ENCODE measurements at places on chromosomes 2 and 18.

DNA sequence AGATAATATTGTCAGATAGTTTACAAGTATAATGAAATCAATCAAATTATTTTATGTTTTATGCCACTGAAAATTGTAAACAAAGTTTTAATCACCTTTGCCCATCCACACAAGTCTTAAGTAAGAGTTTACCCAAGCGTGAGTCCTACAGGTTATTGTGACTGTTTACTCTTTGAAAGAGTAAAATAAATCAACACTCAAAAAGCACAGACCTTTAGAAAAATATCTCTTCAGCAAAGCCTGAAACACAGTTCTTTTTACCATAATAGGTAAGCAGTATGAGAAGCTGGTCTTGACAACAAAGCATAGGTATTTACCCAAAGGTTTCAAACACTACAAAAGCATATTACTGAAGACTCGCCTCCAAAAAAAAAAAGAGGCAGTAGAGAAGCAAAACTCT, 3.7 kb downstream of the ROCK2 start:
- DNase-seq, result no peak

DNA sequence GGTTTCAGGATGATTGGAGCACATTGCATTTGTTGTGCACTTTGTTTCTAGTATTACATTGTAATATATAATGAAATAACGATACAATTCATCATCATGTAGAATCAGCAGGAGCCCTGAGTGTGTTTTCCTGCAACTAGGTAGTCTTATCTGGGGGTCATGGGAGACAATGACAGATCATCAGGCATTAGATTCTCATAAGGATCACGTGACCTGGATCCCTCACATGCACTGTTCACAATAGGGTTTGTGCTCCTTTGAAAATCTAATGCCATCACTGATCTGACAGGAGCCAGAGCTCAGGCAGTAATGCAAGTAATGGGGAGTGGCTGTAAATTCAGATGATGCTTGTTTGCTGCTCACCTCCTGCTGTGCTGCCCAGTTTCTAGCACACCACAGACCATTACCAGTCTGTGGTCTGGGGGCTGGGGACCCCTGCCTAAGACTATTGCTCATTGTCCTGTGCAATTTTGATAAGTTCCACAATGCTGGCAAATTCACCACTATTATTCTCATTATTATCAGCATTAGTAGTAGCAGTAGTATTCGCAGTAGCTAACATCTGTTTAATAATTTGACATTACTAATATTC, 428.7 kb upstream of the TNP1 start:
- no peak for DNase-seq

- no peak for DNase-seq
Measured at GRCh38 chr2:134852518-134852917, 14.1 kb downstream of the ACMSD start.

DNA sequence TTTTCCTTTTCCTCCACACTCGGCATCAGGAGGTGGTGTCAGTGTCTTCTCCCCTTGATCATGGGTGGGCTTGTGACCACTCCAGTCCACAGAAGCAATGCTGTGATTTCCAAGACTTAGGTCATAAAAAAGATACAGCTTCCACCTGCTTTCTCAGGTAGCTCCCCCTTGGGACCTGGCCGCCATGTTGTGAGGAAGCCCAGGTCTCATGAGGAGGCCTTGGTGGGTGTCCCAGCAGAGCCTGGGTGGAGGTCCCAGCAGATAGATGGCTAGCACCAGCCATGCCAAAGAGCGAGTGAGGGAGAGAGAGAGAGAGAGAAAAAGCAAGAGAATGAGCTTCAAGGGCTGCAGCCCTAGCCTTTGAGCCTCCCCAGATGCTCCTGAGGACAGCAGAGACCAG, 16.0 kb downstream of the SLC66A2 start:
- DNase-seq, result no peak

DNA sequence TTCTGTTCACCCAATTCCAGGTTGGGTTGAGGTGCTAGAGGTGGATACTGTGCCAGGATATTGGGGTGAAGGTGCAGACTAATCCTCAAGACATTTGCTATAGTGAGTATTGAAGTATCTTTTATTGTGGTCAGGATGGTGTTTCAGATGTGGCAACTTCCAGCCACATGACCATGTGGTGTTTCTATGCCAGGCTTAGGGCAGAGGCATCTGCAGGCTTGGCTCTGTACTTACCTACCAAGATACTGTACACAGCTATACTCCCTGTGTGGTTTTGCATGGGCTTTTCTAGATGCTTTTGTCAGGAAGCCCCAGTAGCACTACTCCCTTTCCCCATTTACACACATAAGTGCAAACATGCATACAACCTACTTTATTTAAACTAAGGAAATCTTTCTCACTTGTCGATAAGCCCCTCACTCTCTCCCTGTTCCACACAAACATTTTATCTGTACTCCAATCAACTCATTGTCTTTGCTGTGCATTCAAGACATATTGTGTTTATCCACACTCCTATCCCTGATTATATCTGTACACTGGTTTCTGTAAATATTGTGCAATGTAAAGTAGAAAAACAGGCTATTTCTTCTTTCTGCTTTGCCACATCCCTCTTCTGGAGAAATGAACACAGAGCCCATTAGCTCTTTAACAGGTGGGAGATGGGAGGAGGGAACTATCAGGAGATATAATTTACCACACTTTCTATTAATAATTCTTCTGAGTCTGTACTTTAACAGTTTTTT, 12.3 kb downstream of the ARL6IP6 start:
- DNase-seq, result no peak

DNA sequence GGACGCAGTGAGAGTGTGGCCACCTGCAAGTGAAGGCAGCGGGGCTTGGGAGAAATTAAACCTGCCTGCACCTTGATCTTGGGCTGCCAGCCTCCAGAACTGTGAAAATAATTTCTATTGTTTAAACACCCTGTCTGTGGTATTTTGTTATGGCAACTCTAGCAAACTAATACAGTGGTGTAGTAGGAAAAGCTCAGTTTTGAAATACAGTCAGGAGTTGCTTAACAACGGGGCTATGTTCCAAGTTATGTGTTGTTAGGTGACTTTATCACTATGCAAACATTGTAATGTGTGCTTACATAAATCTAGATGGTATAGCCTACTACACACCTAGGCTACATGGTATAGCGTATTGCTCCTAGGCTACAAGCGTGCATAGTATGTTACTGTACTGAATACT, 93.4 kb upstream of the FN1 start:
- DNase-seq, result peak; percentile 35

GRCh38 chr2:28986429-28986828, 5.3 kb downstream of the TOGARAM2 start:
- no peak for DNase-seq

GRCh38 chr18:59051470-59052165, 88.1 kb upstream of the SEC11C start:
- DNase-seq, result no peak

DNA sequence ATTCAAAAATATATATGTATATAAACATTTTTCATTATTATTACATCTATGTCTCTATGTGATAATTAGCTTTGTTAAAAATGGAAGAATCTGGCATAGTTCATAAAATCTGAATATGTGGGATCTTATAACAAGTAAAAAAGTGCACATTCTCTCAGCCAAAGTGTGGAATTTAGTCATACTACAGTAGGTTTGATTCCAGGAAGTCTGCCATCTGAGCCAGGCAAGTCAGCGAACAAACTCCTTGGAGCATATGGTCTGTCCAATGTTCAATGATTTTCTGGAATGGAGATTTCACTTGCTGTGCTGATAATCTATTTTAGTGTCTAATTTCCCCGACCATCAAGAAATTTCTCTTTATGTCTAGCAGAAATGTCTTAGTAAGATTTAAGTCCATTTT, 1033.2 kb upstream of the NXPH2 start:
- no peak for DNase-seq

GRCh38 chr2:115389024-115389423, 946.6 kb downstream of the DPP10 start:
- DNase-seq, result no peak

DNA sequence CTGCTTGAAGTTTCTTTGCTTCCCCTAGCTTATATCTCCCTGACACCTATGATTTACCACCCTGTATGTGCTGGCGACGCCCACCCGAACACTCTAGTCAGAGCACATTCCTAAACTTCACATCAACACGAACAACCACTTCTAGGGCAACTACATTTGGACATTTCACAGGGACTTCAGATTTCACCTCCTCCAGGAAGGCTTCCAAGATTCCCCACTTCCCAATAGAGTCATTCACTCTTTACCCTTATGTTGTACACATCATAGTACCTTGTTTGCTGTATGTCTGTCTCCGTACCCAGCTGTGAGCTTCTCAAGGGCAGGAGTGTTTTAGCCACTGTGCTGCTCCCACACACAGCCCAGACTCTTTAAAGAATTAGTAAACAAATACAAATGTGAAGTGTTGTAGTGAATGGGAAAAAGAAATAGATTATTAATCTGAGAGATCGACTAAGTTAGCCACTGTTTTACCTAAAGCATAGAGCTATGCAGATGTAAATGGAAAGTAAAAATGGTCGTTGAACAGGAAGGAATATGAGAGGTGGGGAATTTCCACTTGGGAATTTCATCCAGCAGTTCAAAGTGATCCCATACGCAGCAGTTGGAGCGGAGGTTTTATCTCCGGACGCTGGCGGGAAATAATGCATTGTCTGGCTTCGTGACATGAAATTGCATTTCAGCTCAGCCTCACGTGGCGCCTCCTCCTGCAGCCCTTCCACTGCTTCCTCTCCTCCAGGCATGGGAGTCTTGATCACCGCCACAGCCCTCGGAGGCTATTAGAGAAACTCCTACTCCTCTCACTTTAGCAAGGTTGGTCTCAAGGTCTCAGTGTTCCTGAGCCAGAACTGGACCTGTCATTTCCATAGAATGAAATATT, 233.4 kb upstream of the COPS8 start:
- no peak for DNase-seq

- DNase-seq, result no peak
Measured at GRCh38 chr18:3046216-3046808, 33.4 kb upstream of the LPIN2 start.

DNA sequence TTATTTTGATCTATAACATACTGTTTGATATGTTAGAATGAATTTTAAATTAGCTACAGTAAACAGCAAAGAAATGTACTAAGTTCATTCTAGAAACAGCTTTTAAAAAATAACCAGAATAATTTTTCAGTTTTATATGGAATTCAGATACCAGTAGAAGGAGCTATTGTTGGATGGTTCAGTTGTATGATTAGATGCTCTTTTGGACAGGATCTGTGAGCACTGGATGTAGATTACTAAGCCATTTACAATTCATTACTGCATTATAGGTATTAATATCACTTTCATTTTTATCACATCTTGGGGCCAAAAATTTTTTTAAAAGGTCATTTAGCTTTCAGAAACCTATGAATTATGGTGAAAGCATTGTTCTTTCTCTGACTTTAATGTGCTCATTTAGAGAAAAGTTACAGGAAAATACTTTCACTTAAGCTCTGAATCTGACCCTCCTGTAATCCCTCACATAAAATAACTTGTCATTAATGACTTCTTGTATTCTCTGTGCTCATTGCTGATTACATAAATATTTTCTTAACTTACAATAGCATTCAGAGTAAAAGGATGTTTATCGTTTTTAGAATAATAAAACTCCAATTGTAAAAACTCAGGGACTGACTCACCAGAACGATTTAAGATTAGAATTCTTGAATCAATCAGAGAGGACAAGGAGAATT, 750.2 kb downstream of the SLC4A3 start:
- no peak for DNase-seq

GRCh38 chr2:28452534-28453081, 43.3 kb upstream of the PLB1 start:
- no peak for DNase-seq

GRCh38 chr2:118667964-118668363, 179.5 kb downstream of the EN1 start:
- peak; percentile 67 for DNase-seq

DNA sequence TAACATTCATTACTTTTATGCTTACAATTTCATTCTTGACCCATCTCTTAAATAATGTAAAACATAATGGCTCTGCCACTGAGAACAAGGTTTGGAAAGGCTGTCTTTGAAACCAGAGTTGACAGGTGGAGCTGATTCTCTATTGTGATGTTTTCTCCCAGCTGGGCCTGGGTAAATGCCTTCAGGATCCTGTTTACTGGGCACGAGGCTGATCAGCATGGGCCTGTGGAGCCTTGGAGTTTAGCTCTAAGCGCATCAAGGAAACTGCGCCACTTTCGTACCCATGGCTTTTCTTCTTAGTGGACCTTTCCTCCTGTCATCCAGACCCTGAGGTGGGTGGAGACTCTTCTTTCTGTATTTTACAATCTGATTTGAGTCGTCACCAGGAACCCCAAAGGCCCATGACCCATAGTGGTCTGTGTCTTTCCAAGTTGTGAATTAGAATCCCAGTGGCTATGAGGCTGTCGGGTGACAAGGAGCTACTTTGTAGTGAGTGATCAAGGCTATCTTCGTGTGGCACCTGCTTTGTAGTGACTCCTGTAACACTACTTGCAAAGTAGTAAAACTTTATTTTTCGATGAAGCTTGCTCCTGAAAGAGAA, 123.1 kb downstream of the LPIN1 start:
- no peak for DNase-seq

DNA sequence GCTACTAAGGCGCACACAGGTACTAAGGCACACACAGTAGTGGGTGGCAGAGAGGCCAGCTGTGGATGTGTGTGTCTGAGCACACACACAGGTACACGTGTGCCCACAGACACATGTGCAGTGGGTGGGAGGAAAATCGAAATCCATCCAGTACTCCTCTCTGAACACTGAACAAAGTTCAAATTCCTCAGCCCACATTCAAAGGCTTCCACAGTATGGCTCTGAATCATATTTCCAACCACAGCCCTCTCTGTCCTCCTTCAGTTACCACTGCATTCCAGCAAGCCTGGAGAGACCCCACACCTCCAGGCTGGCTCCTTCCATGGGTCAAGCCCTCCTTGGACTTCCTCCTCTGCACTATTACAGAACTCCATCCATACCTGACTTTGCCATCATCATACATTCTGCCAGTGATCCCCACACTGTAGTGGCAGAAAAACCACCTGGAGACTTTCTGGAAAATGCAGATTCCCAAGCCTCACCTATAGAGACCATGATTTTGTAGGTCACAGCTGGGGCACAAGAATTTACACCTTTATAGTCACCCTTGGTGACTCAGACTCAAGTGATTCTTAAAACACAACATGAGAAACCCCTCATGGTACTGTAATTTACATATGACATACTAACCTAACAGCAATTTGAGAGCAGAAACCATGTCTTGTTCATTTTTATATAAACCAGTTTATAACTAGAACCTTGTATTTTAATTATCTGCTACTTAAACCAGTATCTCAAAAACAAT, 31.4 kb downstream of the EPG5 start:
- DNase-seq, result peak; percentile 64

- DNase-seq, result no peak
Measured at GRCh38 chr18:58755304-58756010, 84.2 kb downstream of the MALT1 start.

GRCh38 chr2:166825914-166826313, 62.4 kb upstream of the XIRP2 start:
- no peak for DNase-seq

- DNase-seq, result no peak
Measured at GRCh38 chr2:34705551-34706247, 1106.6 kb upstream of the FAM98A start.

GRCh38 chr2:121617042-121617599, 32.1 kb downstream of the CLASP1 start:
- DNase-seq, result no peak

GRCh38 chr2:173239644-173240043, 115.0 kb upstream of the CDCA7 start:
- no peak for DNase-seq

- DNase-seq, result no peak
Measured at GRCh38 chr2:60025496-60025895, 528.0 kb downstream of the BCL11A start.

Measured in astrocyte of the cerebellum (primary cell).